ENCODE measurements at places on chromosomes 6 and 20.

DNA sequence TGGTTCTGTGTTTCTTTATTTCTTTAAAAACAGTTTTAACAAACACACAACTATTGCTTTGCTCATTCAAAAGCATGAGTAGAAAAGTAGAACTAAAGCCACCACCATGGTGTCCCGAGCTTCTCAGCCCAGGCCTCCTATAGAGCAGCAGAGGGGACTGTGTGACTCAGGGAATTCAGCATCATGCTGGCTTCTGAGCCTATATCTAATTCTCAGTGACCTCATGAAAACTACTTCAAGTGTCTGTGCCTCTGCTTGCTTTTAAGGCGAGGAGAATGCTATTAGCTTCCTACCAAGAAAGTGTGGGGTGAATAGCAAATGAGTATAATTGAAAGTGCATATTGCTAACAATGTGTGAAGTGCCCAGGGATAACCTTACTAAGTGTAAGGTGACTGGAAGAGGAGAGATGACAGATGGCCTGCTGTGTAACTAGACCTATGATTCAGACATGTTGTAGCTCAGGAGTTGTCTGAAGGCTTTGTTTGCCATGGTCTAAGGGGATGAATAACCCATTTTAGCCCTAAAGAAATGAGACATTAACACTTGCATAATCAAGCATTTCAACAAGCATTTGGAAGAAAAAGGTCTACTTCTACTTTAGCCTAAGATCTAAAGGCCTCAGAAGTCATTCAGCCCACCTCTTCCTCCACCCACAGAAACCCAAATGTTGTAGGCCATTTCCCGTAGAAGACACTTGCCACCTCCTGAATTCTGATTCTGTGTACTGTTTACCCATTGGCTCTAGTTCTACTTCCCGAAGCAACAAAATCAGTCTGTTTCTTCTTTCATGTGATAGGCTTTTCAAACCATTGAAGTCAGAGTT is 121.5 kb upstream of the ARG1 start:
- DNase-seq, result peak; percentile 2

- DNase-seq, result no peak
Measured at GRCh38 chr20:36872852-36873251, 3.1 kb upstream of the TLDC2 start.

DNA sequence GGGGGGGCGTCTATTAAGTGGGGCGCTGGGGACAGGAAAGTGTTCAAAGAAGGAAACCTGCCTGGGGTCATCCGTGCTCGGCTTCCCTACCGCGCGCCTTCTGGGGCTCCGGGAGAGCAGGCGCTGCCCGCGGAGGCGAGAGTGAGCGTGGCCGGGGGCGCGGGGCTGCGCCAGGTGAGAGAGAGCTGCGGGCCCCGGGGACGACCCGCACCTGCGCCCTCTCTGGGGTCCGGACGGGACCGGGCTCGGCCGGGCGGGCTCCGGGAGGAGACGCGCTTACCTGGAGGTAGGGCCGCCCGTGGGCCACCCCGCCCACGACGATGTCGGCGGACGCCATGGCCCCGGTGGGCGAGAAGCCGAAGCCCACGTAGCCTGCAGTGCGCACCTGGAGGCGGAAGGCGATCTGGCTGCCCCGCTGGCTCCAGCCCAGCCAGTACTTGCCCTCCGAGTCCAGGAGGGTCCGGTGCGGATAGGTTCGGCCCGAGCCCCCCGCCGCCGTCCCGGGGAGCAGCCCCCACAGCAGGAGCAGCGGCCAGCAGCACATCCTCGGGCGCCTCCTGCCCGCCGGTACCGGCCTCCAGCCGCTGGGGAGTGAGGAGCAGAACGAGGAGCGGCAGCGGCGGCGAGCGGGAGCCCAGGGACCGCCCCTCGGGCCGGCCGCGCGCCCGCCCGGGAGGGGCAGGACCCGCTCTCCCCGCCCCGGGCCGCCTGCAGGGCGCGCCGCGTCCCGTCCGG is at the start of gene MOXD1:
MOXD1 (minus strand) TSS at position 593 of the 735 bp plus-strand sequence; CDS start at position 544, 49 bp downstream.
- DNase-seq, result no peak

- DNase-seq, result no peak
Measured at GRCh38 chr6:80676386-80676785, 569.9 kb downstream of the BCKDHB start.

GRCh38 chr6:107717781-107718180 is 106.3 kb downstream of the SCML4 start:
- no peak for DNase-seq

DNA sequence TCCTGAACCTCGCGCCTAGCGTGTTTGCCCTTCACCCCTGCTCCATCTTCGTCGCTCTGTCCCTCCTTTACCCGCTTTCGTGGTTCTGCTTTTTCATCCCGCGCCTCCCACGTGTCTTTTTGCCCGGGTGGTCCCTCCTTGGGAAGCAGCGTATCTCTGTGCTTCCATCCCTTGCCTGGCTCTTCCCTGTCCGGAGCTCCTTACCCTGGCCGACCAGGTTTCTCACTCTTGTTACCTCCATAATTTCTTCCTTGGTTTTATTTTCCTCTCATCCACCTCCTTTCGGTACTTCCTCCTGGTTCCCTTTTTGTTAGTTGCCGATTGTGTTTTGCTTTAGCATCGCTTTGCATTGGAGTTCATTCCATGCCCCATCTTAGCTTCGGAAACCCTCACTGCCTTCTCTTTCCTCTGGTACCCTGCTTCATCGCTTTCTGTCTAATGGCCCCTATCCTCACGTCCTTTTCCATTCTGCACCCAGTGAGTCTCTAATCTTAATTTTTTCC is 735 bp downstream of the FAM135A start:
- DNase-seq, result no peak

GRCh38 chr6:126720304-126720703 is 380.4 kb downstream of the CENPW start:
- DNase-seq, result no peak

DNA sequence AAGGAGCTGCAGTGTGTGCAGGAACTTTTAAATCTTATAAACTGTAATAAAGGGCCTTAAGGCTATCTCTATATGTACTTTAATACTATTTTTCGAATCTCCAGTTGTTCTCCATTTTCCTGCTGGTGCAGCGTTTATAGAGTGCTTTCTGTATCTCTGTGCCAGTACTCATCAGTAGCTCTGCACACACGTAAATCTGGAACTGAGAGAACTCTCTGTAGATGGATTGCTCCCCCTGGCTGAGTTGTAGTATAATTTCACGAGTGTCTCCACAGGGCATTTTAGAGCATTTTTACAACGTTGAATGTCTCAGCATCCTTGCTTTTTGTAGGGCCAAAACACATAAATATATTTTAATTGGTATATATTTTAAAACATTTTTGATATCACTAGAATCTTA is 256.5 kb downstream of the TRDN start:
- DNase-seq, result no peak

- no peak for DNase-seq
Measured at GRCh38 chr6:148521586-148521985, 178.9 kb downstream of the SASH1 start.

- DNase-seq, result no peak
Measured at GRCh38 chr6:25173951-25174474, 105.2 kb upstream of the CARMIL1 start.

GRCh38 chr20:39082622-39083398 is 120.7 kb downstream of the DHX35 start:
- DNase-seq, result no peak

DNA sequence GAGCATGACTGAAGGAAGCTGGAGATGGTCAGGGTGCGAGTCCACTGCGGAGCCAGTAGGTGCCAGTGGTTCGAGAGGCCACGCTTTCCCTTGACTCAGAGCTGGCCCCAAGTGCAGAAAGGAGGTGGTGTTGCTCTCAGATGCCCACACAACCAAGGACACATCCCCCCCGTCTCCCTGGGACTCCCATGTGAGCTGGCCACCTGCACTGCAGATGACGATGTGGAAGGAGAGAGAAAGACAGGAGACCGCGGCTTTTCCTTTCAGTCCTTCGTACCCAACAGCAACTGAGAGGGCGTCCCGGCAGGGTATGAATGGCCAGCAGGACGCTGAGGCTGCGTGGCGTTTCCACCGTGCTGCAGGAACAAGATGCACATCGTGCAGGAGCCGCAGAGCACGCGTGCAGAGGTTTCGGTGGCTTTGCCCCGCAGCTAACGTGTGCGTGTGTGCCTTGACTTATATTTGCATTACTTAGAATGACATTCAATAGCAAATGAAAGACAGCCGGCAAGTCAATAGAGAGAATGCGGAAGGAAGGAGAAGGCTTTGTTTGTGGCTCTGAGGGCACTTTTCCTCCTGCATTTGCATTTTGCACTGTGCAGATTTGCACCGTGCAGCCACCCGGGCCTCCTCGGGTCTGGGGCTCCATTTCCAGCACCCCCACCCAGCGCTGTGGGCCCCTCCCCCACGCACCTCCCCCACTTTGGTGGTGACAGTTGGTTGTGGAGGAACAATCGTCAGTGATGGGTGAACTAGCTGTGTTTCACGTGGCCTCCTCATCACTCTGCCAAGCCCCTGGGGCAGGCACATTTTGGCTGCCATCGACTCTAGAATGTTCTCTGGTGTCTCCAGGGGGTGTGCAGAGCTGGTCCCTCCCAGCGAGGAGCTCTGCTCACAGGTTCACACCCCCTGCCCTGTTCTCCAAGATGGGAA is 26.4 kb upstream of the BHLHE23 start:
- DNase-seq, result no peak

- DNase-seq, result no peak
Measured at GRCh38 chr20:32804817-32805216, 14.9 kb upstream of the MAPRE1 start.

GRCh38 chr6:37785002-37785662 is 34.4 kb upstream of the ZFAND3 start:
- DNase-seq, result no peak

GRCh38 chr6:148342350-148343046 is at the start of gene SASH1:
Gene SASH1 (plus strand): TSS chr6:148342838. CDS start chr6:148343068, 230 bp downstream.
- DNase-seq, result no peak

- no peak for DNase-seq
Measured at GRCh38 chr6:132730560-132730959, 16.7 kb upstream of the VNN1 start.

DNA sequence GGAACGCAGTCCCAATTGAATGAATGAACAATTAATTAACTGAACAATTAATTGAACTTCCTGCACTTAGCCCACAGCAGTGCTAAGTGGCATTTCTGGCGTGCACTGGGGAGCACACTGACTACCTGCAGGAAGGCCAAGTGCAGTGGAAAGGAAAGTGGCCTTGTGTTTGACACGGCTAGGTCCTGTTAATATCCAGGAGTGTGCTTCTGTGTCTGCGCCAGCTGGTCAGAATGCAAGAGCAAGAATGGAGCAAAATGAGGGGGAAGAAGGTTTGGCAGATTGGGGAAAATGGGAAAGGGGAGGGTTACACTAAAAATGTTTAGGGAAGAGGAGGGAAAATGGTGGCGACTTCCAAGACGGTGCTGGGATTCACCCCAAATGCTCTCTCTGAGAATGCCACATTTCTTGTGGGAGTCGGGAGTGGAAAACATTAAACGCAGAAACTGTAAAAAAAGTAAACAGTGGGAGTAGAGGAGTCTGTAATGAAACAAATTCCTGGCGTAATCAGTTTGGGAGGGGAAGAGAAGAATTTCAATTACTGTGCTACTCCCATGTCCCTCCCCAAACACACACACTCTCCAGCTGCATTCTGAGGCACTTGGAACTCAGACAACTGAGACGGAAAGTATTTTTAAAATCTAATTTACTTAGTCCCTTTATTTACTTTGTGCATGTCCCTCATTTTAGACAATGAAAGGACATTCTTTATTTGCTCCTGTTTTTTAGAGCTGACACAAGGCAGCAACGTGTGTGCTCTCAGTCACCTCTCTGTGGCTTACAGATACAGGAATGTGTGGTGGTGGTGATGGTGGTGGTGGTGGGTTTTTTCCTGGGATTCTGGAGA is 64.1 kb downstream of the CLIC5 start:
- no peak for DNase-seq
